Fibroblast of skin of back (primary cell): ENCODE measurements at places on chromosomes 13 and 19.

- no peak for DNase-seq
Observed at GRCh38 chr19:2969104-2969504, 8.3 kb upstream of the TLE6 start.

GRCh38 chr13:76745261-76746200, 140.7 kb downstream of the KCTD12 start:
- DNase-seq = no peak

DNA sequence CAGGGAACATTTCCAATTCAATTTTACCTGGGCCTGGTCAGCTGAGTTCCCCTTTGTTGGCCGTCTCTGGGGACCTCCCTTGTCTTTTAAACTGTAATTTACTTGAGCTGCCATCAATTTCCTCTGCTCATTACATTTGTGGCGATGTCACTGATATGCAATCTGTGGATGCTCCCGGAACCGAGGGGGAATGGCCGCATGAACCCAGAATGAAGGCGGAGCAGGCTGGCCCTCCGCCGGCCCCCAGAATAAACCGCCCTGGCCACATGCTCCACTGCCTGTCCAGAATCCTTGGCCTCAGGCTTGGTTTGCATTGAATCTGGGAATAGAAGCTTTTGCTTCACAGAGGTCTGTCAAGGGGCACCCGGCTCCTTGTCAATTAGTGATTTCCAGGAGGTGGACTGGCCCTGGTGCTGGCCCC, 276.8 kb downstream of the TEX29 start:
- DNase-seq = no peak

DNA sequence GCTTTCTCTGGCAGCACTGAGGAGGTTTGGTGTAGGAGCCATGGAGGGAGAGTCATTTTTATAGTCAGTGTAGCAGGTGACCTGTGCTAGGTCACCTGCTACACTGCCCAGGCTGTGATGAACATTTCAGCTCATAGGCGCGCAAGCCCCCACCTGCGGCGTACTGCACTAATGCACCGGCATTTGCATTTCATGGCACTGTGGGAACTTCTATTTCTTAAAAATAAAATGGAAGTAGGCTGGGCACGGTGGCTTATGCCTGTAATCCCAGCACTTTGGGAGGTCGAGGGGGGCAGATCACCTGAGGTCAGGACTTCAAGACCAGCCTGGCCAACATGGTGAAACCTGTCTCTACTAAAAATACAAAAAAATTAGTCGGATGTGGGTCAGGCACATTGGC, 101.0 kb downstream of the SLC7A1 start:
- no peak for DNase-seq

DNA sequence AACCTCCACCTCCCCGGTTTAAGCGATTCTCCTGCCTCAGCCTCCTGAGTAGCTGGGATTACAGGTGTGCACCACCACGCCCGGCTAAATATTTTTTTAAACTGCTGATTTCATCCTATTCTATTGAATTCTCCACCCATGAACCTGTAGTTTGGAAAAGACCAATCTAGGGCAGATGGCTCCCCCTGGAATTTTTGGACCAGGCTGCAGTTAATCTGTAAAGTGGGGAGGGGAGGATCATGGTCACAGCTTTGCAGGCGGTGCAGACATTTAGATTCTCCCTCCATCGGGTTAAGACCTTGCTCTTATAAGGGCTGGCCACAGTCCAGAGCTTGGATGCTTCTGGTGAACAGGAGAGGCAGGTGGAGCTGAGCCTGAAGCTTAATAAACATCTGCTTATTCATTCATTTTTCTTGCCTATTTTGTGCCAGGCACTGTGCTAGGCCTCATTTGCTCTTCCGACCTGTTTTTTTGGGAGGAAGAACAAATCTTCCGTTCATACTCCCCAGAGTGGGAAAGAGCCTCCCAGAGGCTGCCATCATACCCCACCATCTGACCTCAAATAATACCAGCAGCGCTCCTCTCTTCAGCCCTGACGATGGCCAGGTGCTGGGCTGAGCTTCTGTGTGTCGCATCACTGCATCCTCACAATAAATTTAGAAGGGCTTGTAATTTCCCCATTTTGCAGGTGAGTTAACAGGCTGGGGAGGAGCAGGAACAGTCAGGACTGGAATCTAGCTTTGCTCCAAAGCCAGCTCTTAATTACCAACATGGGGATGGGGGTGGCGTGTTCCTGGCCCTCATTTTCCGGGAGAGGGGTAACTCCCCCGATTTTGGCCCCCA, 902 bp upstream of the CCDC106 start:
- no peak for DNase-seq

- DNase-seq = no peak
Observed at GRCh38 chr13:33452873-33453517, 167.4 kb upstream of the STARD13 start.

- peak; percentile 66 for DNase-seq
Observed at GRCh38 chr19:28878862-28879566, 333.9 kb downstream of the UQCRFS1 start.

- DNase-seq = peak; percentile 90
Observed at GRCh38 chr13:94656766-94657165, 55.1 kb downstream of the GPR180 start.

GRCh38 chr19:56119582-56119978, 1.5 kb downstream of the ZNF787 start:
- DNase-seq = peak; percentile 49

DNA sequence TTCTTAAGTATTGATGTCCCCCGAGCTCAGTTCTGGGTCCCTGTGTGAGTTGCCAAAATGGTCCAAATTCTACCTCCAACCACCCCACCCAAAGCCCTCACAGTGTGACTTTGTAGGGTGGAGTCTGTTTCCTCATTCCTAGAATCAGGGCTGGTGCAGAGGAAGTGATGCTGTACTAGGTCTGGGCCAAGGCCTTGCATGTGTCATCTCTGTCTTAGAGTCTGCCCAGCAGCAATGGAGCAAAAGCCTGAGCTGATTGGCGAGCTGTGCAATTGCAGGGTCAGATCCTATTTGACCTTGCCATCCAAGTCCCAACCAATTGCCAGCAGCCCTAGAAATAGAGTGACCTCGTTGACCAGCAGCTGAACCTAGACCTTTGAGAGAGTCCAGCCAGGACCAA, 97.0 kb upstream of the ANKRD10 start:
- peak; percentile 15 for DNase-seq

- DNase-seq = no peak
Observed at GRCh38 chr13:80612804-80613203, 271.9 kb upstream of the SPRY2 start.

- no peak for DNase-seq
Observed at GRCh38 chr19:39303373-39304184, 7.4 kb downstream of the IFNL1 start.

DNA sequence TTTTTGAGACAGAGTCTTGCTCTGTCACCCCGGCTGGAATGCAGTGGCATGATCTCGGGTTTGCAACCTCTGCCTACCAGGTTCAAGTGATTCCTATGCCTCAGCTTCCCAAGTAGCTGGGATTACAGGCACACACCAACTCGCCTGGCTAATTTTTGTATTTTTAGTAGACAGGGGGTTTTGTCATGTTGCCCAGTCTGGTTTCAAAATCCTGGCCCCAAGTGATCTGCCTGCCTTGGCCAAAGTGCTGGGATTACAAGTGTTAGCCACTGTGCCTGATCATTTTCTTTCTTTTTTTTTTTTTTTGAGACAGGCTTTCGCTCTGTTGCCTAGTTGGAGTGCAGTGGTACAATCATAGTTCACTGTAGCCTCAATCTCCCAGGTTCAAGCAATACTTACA, 28.7 kb downstream of the ZMYM5 start:
- no peak for DNase-seq

DNA sequence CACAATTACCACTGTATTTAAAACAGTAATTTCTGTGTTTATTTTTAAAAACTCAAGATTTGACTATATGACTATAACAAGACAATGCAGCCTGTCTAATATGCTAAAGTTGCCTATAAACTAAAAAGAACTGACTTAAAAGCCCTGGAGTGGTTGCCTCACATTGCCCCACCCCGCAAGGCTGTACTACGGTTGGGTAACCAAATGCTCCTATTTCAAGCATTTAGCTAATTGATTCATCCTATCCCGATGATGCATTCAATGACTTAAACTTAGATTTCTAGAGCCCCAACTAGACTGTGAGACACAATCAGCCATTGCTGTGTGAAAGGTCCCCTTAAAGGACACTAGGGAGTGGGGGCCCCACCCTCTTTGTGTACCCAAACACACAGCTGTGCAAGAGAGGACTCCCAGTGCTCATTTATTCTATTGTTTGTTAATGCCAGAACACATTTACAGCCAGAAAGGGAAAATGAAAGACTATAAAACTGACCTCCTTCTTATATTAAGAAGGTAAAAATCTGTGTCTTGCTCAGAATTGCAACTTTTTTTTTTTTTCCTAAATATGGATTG, 66.9 kb downstream of the MIPEP start:
- DNase-seq = no peak

GRCh38 chr19:35037716-35038622, 3.6 kb upstream of the HPN start:
- no peak for DNase-seq

DNA sequence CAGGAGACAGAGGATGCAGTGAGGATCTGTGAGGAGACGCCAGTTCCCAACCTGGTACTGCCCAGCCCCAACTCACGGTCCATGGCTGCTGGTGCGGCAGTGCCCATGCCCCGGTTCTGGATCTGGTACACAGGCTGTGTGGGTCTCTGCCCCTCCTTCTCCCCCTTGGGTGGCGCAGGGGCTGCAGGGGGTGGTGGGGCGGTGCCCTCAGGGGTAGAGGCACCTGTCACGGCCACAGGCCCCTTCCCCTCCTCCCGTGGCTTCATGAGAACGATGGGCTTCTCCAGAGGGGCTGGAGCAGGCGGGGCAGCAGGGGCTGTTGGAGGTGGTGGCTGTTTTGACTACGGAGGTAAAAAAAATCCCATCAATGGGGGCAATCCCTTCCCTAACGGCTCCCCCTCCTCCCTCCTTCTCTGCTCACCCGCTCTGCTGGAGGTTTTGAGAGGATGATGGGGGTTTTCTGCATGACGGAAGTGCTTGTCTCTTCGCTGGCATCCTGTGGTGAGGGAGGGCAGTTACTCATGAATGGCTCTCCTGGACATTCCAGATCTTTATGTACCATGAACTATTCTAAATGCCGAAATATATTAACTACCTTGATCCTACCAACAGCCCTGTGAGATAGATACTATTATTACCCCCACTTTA, 7.1 kb downstream of the SMG9 start:
- DNase-seq = no peak
